ENCODE measurements at places on chromosomes 7 and 10.

GRCh38 chr7:47914717-47915615 is 33.3 kb downstream of the PKD1L1 start:
- no peak for DNase-seq
- no peaks in the 10 kb centered on the region for H3K36me3 ChIP-seq
- no peak overlapping the region for H3K4me3 ChIP-seq
- no peak overlapping the region for H3K27ac ChIP-seq
- no peaks in the 10 kb centered on the region for H3K4me1 ChIP-seq

- no peak overlapping the region for H3K27ac ChIP-seq
- H3K4me1 ChIP-seq: no peaks in the 10 kb centered on the region
- H3K27me3 ChIP-seq: no peaks in the 10 kb centered on the region
- DNase-seq: no peak
- no peaks in the 10 kb centered on the region for H3K36me3 ChIP-seq
- H3K4me3 ChIP-seq: no peak overlapping the region
These were observed 25.8 kb upstream of the SH2B2 start for GRCh38 chr7:102260856-102261255.

- no peaks in the 10 kb centered on the region for H3K36me3 ChIP-seq
- H3K27ac ChIP-seq: no peak overlapping the region
- no peaks in the 10 kb centered on the region for H3K4me1 ChIP-seq
These were observed 15.5 kb downstream of the CYP2C19 start for GRCh38 chr10:94777886-94778458.

DNA sequence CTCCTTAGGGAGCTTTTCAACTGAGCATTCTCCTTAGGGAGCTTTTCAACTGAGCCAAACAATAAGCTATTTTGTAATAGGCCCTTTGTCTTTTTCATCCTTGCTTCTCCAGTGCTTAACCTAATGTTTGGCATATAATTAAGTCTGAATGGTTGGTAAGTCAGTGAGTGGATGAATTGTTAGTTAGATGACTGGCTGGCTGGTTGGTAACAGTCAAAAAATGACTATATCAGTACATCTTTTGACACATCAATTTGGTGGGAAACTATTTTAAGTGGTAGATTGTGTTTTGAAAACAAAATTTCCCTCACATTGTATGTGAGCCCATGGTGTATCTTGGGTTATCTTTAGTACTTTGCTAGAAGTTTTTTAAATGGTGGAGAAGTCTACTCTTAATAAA is 16.4 kb downstream of the ING3 start:
- H3K4me3 ChIP-seq: no peak overlapping the region
- H3K36me3 ChIP-seq: no peaks in the 10 kb centered on the region
- no peak for DNase-seq
- no peaks in the 10 kb centered on the region for H3K27me3 ChIP-seq
- no peak overlapping the region for H3K27ac ChIP-seq

GRCh38 chr7:24734306-24734705 is 23.0 kb downstream of the GSDME start:
- H3K4me3 ChIP-seq: no peak overlapping the region
- DNase-seq: no peak
- H3K36me3 ChIP-seq: no peaks in the 10 kb centered on the region
- no peaks in the 10 kb centered on the region for H3K27me3 ChIP-seq
- no peak overlapping the region for H3K27ac ChIP-seq

All from adrenal gland (tissue), 19 donors.